ENCODE measurements at places on chromosomes 5 and 9. TPM values are rescaled to one million over a fixed set of nuclear protein-coding genes. Genes with fewer than 3 reads are reported as not detected.

TMC1 gene
- not detected for total RNA-seq

SLC22A4 gene
- total RNA-seq = 0.57 TPM

DNA sequence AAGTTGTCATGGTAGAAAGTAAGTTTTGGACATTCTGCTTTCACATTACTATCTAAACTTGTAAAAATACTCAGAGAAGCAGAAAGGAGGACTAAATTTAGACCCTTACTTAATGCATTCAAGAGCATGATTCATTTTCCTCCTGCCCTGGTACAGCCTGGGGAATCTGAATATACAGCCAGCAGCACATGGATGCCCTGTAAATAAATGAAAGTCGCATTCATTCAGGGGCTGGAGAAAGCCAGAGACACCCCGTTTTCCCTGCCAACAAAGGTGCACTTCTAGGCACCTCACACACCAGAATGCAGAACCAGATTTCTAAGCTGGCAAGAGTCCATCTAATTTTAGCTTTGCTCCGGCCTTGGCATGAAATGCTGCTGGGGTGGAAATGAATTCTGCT is 172.7 kb upstream of the KLF9 start:
- no peak for DNase-seq

DNA sequence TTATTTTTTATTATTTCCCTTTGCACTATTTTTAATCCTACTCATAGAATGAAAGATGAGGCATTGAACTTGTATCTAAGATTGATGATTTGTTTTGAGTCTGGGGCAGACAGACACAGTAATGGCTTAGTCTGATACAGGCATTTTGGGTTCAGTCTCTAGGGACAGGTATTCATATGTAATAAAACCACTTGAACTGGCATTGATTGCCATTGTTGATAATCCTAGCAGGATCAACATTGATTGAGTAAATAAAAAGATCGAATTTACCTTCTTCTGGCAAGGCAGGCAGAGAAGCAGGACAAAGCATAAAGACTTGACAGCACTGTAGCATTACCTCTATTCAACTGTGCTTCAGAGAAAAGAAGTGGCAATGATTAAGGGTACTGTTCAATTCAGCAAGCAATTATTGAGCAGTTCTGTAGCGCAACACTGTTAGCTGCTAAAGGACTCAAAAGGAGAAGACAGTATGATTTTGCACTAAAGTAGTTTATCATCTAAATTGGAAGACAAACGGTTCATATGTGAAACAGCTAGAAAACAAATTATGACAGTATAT is 144.4 kb downstream of the COMMD10 start:
- no peak for DNase-seq

GRCh38 chr5:6059137-6059800 is 319.1 kb downstream of the MED10 start:
- DNase-seq = no peak

Data from Right ventricle myocardium inferior (tissue), 1 donor.